ENCODE measurements at places on chromosomes 2 and 18.

DNA sequence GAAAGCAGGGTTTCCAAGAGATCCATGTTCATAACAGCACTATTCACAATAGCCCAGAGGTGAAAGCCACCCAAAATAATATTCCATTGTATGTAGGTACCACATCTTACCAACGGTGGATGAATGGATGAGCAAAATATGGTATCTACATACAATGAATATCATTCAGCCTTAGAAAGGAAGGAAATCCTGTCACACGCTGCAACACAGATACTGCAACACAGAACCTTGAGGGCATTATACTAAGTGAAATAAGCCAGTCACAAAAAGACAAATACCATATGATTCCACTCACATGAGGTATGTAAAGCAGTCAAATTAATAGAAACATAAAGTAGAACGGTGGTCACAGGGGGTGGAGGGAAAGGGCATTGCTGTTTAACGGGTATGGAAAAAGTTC, 155.7 kb downstream of the DTNB start:
- no peak for DNase-seq

GRCh38 chr2:238123218-238123971, 15.1 kb upstream of the KLHL30 start:
- no peak for DNase-seq

DNA sequence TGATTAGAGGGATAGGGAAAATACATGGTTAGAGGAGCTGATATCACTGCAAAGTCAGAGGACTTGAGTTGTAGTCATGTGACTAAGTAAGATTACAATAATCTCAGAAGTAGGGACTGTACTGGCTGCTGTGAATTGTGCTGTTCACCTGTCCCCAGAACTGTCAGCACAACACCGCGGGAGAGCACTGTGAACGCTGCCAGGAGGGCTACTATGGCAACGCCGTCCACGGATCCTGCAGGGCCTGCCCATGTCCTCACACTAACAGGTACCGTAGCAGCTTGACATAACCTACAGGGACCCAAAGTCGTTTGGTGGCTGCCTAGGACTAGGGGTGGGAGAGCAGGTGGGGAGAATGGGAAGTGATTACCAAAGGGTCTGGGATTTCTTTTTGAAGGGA, 132.8 kb upstream of the TTC39C start:
- no peak for DNase-seq

GRCh38 chr2:19630921-19631320, 270.9 kb downstream of the TTC32 start:
- DNase-seq: no peak

DNA sequence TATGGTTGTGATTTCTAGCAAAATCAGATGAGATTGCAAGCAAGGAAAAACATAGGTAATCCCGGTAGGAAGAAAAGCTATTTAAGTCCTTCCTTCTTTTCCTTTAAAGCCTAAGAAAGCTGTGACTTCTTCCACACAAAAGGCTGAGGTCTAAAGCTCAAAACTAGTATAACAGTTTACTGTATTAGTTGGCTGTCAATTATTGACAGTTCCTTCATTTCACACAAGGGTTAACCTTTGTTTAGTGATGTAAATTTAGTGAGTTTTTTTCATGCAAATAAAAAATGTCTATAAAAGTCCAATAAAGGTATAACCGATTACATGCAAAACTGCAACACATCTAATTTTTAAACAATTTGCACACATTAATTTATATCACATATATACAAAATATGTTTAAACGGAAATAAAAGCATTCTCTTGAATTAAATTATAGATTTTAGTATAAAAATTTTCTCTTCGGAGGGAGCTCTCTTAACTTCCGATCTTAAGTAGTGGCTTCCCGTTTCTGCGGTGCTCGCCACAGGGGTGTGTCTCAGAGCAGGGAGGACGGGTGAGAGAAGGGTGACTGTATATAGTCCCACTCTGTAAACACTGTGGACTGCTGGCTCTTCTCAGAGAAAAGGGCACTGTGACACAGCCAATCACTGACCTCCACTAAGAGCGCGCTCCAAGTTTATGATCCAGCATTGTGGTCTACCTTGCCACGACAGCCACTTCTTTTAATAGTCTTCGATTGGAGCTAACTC, 33.4 kb downstream of the TTR start:
- no peak for DNase-seq

DNA sequence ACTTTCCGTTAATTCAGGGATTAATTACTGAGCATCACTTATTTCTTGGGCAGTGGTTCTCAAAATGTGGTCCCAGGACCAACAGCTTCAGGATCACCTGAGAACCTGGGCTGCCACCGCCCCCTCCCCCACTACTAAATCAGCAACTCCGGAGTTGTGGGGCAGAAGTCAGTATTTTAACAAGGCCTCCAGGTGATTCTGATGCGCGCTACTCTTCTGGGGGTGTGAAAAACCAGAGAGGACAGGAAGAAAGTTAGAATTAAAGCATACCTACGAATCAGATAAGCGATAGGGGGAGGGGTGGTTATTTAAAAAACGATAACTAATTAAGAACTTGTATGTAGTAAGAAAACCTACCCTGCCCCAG, 319 bp downstream of the ZSCAN30 start:
- DNase-seq: no peak

DNA sequence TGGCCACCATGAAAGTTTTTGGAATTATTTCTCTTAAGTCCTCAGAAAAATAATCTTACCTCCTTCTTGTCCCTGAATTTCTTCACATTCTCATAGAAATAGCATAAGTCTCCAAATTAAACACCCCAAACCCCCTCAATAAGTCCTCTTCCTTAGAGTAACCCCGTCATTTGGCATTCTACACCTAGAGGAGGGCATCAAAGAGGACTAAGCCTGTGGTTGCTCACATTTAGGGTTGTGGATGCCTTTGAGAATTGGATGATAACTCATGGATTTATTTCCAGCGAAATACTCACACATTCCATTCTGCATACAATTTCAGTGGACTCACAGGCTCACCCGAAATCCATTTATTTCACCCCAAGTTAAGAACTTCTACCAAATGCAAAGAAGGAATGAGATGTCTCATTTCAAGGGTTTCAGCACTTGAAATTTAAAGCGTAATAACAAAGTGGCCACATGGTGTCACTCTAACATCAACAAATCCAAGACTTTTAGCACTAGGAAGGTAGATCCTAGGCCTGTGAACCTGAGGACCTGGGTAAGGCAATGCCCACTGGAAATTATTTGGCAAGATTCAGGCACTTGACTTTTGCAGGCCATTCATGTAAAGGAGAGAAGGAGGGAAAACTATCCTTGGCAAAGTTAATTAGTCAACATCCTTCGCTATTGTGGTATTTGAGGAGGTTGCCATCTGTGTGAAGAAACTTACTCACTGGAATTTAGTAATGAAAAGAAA, 24.6 kb downstream of the DYTN start:
- DNase-seq: no peak

- no peak for DNase-seq
Measured at GRCh38 chr2:222622910-222623309, 33.0 kb downstream of the FARSB start.

DNA sequence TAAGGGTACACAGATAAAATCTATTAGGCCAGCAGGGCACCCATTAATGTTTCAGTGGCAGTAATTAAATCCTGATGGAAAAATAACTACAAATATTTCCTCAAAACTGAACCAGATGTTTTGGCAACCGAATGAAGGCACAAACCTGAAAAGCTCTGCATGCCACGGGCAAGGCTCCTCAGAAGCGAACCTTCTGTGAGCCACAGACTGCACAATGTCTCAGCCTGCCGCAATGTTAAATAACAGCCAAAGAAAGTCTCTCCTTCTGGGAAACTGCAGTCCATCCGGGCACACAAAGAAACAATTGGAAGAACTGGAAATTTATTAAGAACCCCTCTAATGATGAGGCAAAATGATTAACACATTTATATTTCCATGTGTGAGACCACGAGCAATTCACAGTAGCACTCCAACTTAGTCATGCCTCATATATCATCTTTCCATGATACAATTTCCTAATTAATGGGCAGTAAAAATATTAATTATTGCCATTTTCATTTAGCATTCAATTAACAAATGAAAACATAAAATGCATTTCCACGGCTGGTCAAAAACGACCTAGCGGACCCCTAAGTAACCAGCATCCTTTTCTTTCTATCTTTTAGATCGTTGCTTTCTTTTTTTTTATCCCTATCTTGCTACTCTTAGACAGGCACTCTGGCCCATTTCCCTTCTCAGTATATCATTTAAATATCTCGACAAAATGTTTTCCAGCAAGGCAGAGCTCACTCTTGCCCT, 237.5 kb downstream of the EPHA4 start:
- DNase-seq: no peak

- no peak for DNase-seq
Measured at GRCh38 chr2:16155766-16156165, 215.4 kb downstream of the MYCN start.

DNA sequence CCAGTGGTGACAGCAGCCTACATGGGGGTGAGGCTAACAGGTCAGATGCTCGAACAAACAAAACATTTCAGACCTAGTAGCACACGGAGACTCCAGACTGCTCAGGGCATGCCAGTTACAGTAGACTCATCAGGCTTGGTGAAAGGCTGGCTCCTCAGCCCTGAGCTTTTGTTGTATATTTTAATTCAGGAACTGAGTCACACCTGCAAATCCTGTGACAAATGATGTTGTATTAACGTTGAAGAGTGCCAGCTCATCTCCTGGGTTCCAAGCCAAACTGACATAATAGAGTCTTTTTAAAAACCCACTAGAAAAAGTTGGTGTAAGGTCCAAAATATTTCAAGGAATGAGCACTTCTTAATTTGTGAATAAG, 65.3 kb downstream of the C1D start:
- no peak for DNase-seq
